Sigmoid colon (tissue), 7 donors: ENCODE measurements at places on chromosomes 7 and 10. TPM values are rescaled to one million over a fixed set of nuclear protein-coding genes. Genes with fewer than 3 reads are reported as not detected.

Gene NKX6-2
- total RNA-seq: not detected

GRCh38 chr7:14720785-14721184 is 181.8 kb downstream of the DGKB start:
- peak overlapping the region; percentile 37 for H3K27ac ChIP-seq
- DNase-seq: no peak
- no peaks in the 10 kb centered on the region for H3K4me1 ChIP-seq

Gene ICA1
- total RNA-seq: 6.6 TPM

DNA sequence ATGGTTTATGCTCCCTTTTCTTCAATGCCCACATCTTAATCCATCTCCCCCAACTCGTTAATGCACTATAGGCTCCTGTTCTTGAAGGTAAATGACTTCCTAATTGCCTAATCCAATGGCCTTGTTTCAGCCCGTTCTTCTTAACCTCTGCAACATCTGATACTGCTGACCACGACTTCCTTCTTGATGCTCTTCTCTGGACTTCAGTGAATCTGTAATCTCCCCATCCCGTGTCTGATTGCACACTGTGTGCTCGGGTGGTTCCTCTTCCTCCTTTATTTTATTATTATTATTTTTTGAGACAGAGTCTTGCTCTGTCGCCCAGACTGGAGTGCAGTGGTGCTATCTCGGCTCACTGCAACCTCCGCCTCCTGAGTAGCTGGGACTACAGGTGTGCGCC is 58.9 kb downstream of the HIPK2 start:
- no peak overlapping the region for H3K27ac ChIP-seq
- no peak overlapping the region for H3K4me3 ChIP-seq

Gene ADAM22
- total RNA-seq: 3.5 TPM

GRCh38 chr10:124182088-124182541 is 88.7 kb upstream of the CHST15 start:
- no peak overlapping the region for H3K4me3 ChIP-seq
- no peaks in the 10 kb centered on the region for H3K4me1 ChIP-seq
- DNase-seq: no peak
- H3K27me3 ChIP-seq: no peaks in the 10 kb centered on the region
- H3K27ac ChIP-seq: no peak overlapping the region
- no peaks in the 10 kb centered on the region for H3K36me3 ChIP-seq
